ENCODE measurements at places on chromosomes 4 and X.

- ATAC-seq: no peak
Observed at GRCh38 chrX:153327561-153327960, 6.0 kb upstream of the PNMA6F start.

DNA sequence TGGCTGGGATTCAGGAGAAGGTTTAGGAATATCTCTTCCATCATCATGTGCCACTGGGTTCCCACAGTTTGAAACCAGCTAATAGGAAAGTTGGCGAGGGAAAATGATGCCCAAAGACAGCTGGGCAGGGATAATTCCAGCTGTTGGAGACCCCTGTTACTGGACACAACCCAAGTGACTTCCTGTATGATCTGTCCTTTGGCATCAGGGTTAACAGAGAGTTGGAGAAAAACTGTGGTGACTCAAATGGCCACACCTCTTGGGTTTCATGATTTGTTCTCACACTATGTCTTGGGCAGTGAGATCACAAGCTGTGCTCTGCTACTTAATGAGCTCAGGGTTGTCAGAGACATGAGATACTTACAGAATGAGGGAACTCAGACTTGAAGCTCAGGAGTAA, 3.8 kb downstream of the FGF16 start:
- peak; percentile 53 for ATAC-seq

- ATAC-seq: no peak
Observed at GRCh38 chr4:5571646-5572045, 136.7 kb downstream of the EVC2 start.

DNA sequence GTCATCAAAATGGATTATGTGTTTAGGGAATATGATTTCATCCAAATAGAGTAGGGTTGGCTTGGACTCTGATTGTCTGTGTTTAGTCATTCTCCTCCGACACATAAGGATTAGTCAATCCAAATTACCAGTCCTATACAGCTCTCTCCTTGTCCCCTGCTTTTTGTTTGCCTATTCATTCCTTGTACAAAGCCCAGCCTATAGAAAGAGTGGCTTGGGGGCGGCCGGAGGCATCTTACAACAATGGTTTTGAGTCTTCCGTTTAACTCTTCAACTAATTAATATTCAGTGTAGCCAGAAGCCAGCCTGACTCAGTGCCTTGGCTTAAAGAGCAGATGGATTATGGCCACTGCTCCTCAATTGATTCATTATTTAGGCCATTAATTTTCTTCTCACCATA, 796.6 kb upstream of the POU3F4 start:
- no peak for ATAC-seq

GRCh38 chrX:150772150-150772970, 79.2 kb downstream of the MTMR1 start:
- ATAC-seq: peak; percentile 73

DNA sequence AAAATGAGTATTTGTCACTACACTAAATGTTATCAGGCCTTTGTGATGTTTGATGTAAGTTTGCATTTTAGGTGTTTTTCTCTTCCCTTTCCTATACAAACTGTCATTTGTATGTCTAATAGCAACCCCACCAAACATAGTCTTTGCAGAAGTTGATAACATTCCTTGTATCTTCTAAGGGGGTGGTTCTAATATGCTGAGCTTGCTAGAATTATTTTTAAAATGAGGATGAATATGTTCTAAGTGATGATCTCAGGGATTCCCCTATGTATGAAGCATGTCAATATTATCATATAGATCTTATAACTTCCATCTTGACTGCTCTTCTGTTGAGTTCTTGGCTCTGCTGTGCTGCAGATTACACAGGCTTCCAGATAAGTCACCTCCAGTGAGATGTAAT, 3.1 kb downstream of the CHM start:
- no peak for ATAC-seq

GRCh38 chr4:76998251-76998901, 48.8 kb downstream of the SEPTIN11 start:
- no peak for ATAC-seq

DNA sequence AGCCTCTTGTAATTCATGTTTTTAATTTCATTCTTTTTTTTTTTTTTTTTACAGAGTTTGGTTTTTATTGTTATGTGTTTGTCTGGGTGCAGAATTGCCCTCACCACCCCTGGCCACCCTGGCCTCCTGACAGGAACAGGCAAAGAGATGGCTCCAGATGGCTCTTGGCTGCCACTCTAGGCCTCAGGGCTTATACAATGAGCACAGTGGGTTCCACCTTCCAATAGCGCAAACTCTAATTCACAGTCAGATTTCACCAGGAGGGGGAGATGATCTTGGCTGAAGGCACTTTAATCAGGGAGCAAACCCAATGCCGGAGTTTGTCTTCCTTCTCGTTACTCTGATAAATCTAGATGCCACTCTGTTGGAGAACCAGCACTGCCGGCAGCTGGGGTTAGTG, 24.8 kb downstream of the CPE start:
- ATAC-seq: no peak

GRCh38 chr4:8289956-8290700, 20.6 kb downstream of the HTRA3 start:
- no peak for ATAC-seq

DNA sequence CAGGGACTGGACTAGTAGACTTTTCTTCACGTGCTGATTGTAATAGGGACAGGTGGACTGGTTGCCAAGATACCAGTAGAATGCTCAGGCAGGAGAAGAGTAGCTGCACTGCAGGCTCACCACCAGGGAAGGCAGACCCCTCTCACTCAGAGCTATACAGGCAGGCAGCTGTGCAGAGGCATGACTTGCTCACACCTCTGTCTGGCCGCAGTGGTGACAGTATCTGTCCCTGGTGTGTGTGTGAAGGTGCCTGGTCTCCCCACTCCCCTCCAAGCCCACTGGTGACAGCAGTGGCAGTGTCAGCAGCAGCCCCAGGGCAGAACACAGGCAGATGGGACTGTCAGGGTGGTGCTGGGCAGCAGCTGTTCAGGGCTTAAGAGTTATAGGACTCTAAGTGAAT, 140.7 kb downstream of the RPS6KA6 start:
- ATAC-seq: no peak

- ATAC-seq: no peak
Observed at GRCh38 chr4:19178835-19179234, 1072.9 kb upstream of the SLIT2 start.

- ATAC-seq: no peak
Observed at GRCh38 chr4:65249111-65249510, 421.2 kb downstream of the EPHA5 start.

DNA sequence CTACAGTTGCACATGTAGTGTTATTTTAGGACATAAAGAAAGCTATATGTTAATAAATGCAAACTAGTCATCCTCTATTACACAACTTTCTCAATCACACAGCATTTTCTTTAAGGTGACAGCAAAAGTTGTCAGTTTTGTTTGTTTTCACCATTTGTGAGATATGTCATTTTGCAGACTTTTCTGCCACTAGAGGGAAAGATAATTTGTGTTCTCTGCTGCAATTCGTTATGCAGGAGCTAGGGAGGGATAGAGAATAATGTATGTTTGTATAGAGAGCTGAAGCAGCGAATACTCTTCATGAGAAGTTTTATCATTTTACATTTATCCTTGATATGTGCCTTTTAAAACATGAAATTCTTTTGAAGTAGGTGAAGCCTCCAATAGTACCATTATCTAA, 670.6 kb upstream of the ATOH1 start:
- no peak for ATAC-seq

DNA sequence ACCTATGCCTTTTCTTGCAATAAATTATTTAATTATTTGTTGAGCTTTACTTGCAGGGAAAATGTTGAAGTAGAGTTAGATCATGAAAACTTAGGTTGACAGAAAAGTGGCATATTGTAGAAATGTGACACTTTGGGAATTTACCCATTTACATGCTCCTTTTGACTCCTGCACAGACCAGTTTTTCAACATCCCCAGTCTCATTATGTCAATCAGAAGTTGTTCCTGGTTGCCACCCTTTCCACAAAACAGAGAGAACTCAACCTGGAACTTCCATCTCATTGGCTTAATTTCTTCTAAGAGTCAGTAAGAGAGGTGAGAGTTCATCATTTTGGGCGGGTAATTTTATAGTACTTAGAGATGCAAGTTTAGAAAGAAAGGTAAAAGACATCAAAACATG, 284.6 kb upstream of the ANKRD50 start:
- peak; percentile 69 for ATAC-seq

DNA sequence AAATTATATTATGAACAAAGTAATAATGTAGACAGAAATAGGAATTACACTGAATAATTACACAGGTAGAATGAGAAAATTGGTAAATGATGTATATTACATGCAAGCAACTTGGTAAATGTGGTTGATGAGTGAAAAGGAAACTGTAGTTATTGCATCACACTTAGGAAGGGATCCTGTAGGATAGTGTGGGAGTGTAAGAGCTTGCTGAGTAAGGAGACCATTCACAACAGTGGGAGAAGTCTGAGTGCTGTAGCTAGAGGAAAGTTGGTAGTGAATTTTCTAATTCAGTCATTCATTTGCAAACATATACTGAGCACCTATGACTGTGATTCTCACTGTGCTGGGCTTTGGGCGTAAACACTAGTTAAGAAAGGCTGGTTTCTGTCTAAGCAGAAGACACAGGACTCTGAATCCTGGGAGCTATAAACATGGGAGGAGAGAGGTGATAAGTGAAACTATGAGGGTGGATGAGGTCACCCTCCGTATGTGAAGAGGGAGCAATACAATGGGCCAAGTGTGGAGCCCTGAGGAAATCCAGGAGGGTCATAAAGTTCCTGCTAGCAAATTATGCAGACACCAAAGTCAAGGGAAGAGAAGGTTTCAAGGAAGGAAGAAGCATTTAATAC, 14.2 kb upstream of the CPE start:
- ATAC-seq: peak; percentile 39

GRCh38 chr4:128342762-128343161, 55.1 kb upstream of the PGRMC2 start:
- ATAC-seq: no peak

DNA sequence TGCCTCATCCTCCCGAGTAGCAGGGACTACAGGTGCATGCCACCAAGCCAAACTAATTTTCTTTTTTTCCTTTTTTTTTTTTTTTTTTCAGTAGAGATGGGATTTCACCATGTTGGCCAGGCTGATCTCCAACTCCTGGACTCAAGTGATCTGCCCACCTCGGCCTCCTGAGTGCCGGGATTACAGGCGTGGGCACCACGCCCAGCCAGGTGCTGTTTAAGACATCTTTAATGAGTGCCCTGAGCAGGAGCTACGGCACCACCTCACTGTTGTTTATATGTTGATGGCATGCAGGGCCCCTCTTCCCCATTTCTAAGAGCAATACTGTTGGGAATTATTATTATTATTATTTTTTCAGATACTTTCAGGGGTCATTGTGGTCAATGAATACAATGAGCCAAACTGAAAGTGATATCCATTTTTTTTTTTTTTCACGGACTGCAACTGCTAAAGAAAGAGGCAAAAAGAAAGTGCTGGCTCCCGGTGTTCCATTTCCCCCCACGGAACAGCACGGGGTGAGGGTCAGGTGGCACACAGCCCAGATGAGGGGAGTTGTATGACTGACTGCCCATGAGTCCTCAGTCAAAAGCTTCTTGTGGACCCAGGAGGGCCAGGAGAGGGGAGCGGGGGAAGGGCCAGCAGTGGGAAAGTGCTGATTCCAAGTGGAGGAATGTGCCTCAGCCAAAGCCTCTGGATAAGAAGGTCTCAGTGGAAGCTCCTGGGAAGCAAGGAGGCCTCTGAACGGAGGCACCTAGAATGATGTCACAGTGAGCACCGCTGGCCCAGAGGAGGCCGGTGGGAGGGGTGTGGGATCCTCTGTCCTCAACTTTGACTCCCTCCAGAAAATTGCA, 101.8 kb upstream of the HPF1 start:
- ATAC-seq: no peak

DNA sequence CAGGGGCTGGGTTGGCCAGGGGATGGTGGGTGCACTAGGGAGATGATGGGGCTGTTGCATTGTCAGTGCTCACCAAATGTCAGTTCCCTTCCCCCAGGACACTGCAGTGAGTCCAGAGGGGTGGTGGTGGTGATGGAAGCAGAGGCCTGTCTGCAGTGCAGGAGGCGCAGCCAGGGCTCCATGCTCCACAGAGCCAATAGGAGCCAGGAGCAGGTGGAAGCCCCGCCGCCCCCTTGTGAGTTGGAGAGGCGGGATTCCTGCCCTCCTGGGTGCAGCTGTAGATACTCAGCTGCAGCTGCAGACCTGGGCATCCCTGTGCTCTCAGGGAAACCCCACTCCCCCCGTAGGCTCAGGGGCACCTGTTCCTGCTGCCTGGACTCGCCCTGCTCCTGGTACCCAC, 284.7 kb downstream of the EVC2 start:
- no peak for ATAC-seq

- ATAC-seq: no peak
Observed at GRCh38 chr4:80221161-80221560, 23.9 kb downstream of the PRDM8 start.

- no peak for ATAC-seq
Observed at GRCh38 chr4:189780391-189780790, 160.3 kb upstream of the FRG1 start.

GRCh38 chr4:16869594-16870245, 28.7 kb downstream of the LDB2 start:
- no peak for ATAC-seq

- ATAC-seq: no peak
Observed at GRCh38 chr4:174281901-174282300, 1.6 kb downstream of the FBXO8 start.

- no peak for ATAC-seq
Observed at GRCh38 chrX:47560179-47560933, 649 bp upstream of the ARAF start.

GRCh38 chrX:130874751-130875150, 28.3 kb downstream of the ENOX2 start:
- ATAC-seq: no peak

DNA sequence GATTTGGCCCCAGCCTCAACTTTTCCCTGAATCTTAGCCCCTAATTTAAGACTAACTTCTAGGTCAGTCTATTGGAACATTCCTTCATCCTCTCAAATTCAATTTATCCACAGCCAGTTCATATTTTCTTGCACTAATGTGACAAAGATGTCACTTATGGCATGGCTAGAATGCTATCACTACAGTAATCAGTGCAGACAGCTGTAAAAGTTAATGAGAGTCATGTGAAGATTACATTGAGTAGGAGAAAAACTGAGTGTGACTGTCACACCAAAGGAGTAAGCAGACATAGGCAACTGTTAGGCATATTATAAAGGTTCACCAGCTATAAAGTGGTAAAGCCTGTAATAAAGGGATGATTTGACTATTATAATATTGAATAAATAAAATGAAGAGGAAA, 42.6 kb downstream of the GABRG1 start:
- ATAC-seq: no peak

GRCh38 chrX:106247162-106247561, 79.1 kb downstream of the PWWP3B start:
- no peak for ATAC-seq

- no peak for ATAC-seq
Observed at GRCh38 chr4:145847764-145848163, 90.9 kb downstream of the ZNF827 start.

DNA sequence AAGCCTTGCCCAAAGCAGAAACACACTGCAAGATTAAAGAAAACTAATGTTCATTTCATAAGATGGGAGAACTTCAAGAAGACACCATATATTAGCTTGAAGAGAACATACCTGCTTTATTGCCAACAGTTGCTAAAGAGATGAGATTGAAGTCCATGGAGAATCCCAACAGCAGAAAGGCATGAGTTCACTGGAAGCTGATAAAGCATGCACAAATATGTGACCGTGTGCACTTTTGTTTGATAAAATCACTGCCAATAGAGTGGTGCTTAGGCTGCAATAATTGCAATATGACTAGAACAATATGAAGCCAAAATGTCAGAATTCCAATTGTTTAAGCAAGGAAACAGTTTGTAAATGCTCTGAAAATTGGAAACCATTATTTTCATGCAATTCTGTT, 125.9 kb upstream of the PPARGC1A start:
- ATAC-seq: no peak

- peak; percentile 48 for ATAC-seq
Observed at GRCh38 chrX:14528629-14529289, 577 bp upstream of the GLRA2 start.

- ATAC-seq: no peak
Observed at GRCh38 chrX:10048076-10048475, 80.9 kb downstream of the CLDN34 start.
